Esophagus muscularis mucosa (tissue), 4 donors: ENCODE measurements at places on chromosomes 12 and 14. TPM values are rescaled to one million over a fixed set of nuclear protein-coding genes. Genes with fewer than 3 reads are reported as not detected.

Gene SIX1
- 0.46 TPM for total RNA-seq

Gene GPR132
- total RNA-seq = 1.7 TPM

Gene CPNE6
- 0.33 TPM for total RNA-seq

Gene TRHDE
- 0.33 TPM for total RNA-seq

Gene MIP
- total RNA-seq = not detected

Gene FGF23
- not detected for total RNA-seq

Gene NTS
- 0.40 TPM for total RNA-seq

- no peaks in the 10 kb centered on the region for H3K4me1 ChIP-seq
- H3K27me3 ChIP-seq = no peaks in the 10 kb centered on the region
- peaks cover 19% of the 10 kb centered on the region for H3K36me3 ChIP-seq
- no peak overlapping the region for H3K27ac ChIP-seq
- no peak for DNase-seq
- no peak overlapping the region for H3K4me3 ChIP-seq
Observed at GRCh38 chr12:2675776-2676175, 119.0 kb upstream of the FKBP4 start.

GRCh38 chr12:29807129-29807528 lies 23.4 kb upstream of the TMTC1 start:
- H3K4me3 ChIP-seq = no peak overlapping the region
- H3K27me3 ChIP-seq = no peaks in the 10 kb centered on the region
- H3K4me1 ChIP-seq = no peaks in the 10 kb centered on the region

DNA sequence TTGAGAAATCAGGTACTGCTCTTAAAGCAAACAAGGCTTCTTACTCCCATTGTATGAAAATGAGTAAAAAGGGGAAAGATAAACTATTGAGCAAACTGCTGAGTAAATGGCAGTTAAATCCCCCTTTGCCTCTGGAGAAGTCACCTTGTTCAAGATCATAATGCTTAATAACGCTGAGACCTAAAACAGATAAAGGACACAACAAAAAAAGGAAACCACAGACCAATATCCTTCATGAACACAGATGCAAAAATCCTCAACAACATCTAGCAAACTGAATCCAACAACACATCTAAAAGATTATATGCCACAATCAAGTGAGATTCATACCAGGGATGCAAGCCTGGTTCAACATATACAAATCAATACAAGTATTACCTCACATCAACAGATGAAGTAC lies 109.0 kb upstream of the MDM1 start:
- no peak overlapping the region for H3K4me3 ChIP-seq
- no peaks in the 10 kb centered on the region for H3K4me1 ChIP-seq
- H3K27me3 ChIP-seq = no peaks in the 10 kb centered on the region

DNA sequence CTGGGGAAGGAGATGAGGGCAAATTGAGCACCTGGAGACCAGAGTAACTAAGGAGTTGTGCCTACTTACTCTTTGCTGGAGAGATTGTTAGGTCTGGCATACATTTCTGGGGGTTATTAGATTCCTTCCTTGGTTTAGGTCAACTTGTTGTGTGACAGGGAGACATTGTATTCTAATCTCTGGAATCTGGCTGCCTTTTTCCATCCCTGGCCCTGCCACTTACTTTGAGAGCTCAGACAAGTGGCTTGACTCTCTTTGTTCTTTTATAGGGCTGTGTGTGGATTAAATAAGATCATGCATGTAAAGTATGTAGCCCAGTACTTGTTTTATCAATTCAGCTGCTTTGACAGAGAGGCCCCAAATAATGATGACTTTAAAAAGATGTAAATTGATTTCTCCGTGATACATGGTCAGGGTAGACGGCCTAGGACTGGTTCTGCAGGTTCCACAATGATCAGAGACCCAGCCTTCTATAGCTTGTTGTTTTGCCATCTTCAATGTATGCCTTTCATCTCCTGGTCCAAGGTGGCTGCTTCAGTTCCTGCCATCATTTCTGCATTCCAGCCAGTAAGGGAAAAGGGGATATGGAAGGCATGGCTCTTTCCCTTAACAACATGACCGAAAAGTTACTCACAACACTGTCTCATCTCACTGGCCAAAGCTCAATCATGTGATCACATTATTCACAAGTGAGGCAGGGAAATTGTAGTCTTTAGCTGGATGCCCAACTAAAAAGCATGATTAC lies 72.6 kb downstream of the CHST11 start:
- no peak overlapping the region for H3K27ac ChIP-seq
- H3K36me3 ChIP-seq = no peaks in the 10 kb centered on the region
- no peaks in the 10 kb centered on the region for H3K27me3 ChIP-seq
- no peak overlapping the region for H3K4me3 ChIP-seq

GRCh38 chr14:91521061-91521640 lies 11.0 kb upstream of the PPP4R3A start:
- no peak overlapping the region for H3K4me3 ChIP-seq
- H3K27ac ChIP-seq = no peak overlapping the region
- H3K27me3 ChIP-seq = no peaks in the 10 kb centered on the region
- H3K36me3 ChIP-seq = no peaks in the 10 kb centered on the region
- DNase-seq = no peak
- H3K4me1 ChIP-seq = no peaks in the 10 kb centered on the region

- H3K4me3 ChIP-seq = no peak overlapping the region
- peaks cover 8% of the 10 kb centered on the region for H3K36me3 ChIP-seq
- no peak overlapping the region for H3K27ac ChIP-seq
- H3K4me1 ChIP-seq = peaks cover 5% of the 10 kb centered on the region
- no peaks in the 10 kb centered on the region for H3K27me3 ChIP-seq
- DNase-seq = no peak
Observed at GRCh38 chr12:110677982-110678381, 10.9 kb downstream of the HVCN1 start.

DNA sequence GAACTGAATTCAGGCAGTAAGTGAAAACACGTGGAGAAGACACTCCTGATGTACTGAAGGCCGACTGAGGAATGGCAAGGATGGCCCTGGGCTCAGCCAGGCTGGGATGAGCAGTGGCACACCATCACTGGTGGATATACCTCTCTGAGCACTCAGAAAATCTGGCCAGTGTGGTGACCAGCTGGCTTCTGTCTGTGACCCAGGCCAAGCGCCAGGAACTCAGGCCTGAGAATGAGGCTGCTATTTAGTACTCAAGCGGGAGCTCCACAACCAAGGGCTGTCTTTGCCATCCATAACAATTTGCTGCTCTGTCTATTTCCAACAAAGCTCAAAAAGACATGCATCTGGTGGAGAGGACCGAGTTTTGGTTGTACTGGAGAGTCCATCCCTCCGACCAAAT lies 586.3 kb downstream of the BCL11B start:
- no peaks in the 10 kb centered on the region for H3K4me1 ChIP-seq
- H3K36me3 ChIP-seq = no peaks in the 10 kb centered on the region
- no peak overlapping the region for H3K27ac ChIP-seq
- peak; percentile 85 for DNase-seq

DNA sequence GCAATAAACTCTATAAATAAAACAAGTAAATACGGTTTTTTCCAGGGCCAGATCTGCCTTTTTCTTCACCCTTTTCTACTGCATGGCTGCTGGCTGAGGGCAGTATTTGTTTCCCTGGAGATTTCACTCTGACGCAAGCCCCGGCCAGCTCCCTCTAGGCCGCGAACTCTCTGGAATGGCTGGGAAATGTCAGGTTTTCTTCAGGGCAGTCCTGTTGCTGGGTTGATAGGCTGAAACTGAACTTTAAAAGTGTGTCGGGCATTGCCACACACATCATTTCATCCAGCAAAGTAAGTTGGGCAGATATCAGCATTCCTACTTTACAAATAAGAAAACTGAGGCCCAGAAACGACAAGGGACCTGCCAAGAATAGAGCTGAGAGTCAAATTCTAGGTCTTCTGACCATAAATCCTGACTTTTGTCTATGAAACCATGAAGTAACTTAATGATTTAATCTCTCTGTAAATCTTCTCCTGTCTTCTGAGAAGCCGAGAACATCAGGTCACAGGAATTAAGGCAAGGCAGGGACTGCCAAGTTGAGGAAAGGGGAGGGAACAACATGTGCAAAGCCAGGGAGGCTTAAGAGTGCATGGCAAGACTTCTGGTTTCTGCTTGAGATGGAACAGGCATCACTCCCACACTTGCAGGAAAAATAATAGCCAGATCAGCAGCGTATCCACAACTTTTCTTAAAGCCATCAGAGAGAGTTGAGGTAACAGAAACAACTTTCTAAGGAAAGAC lies 205.0 kb upstream of the CCDC196 start:
- DNase-seq = peak; percentile 72
- H3K4me3 ChIP-seq = no peak overlapping the region
- no peaks in the 10 kb centered on the region for H3K27me3 ChIP-seq

GRCh38 chr14:26531894-26532293 lies 65.9 kb downstream of the NOVA1 start:
- no peak for DNase-seq
- peaks cover 9% of the 10 kb centered on the region for H3K4me1 ChIP-seq
- H3K36me3 ChIP-seq = no peaks in the 10 kb centered on the region
- H3K27me3 ChIP-seq = no peaks in the 10 kb centered on the region
- H3K4me3 ChIP-seq = no peak overlapping the region

- H3K27ac ChIP-seq = no peak overlapping the region
- no peak for DNase-seq
- peaks cover 11% of the 10 kb centered on the region for H3K36me3 ChIP-seq
- peaks cover 8% of the 10 kb centered on the region for H3K4me1 ChIP-seq
Observed at GRCh38 chr14:59450716-59451115, 14.5 kb downstream of the GPR135 start.

DNA sequence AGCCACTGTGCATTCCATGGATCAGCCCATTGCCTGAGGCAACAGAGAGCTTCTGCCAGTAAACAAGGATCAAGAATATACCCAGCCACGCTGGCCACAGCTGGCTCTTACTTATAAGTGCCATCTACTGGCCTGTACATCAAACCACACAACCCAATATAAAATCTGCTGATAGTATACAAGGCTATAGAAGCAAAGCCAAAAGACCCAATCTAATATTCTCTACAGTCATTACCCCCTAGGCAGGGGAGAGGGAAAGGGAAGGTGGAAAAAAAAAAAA lies 4.4 kb upstream of the FAM186B start:
- no peak overlapping the region for H3K4me3 ChIP-seq
- no peak overlapping the region for H3K27ac ChIP-seq
- H3K27me3 ChIP-seq = no peaks in the 10 kb centered on the region
- no peak for DNase-seq
- H3K36me3 ChIP-seq = no peaks in the 10 kb centered on the region

- no peaks in the 10 kb centered on the region for H3K27me3 ChIP-seq
- no peaks in the 10 kb centered on the region for H3K36me3 ChIP-seq
- no peak overlapping the region for H3K4me3 ChIP-seq
- no peak overlapping the region for H3K27ac ChIP-seq
Observed at GRCh38 chr12:14716848-14717444, 20.5 kb upstream of the GUCY2C start.

DNA sequence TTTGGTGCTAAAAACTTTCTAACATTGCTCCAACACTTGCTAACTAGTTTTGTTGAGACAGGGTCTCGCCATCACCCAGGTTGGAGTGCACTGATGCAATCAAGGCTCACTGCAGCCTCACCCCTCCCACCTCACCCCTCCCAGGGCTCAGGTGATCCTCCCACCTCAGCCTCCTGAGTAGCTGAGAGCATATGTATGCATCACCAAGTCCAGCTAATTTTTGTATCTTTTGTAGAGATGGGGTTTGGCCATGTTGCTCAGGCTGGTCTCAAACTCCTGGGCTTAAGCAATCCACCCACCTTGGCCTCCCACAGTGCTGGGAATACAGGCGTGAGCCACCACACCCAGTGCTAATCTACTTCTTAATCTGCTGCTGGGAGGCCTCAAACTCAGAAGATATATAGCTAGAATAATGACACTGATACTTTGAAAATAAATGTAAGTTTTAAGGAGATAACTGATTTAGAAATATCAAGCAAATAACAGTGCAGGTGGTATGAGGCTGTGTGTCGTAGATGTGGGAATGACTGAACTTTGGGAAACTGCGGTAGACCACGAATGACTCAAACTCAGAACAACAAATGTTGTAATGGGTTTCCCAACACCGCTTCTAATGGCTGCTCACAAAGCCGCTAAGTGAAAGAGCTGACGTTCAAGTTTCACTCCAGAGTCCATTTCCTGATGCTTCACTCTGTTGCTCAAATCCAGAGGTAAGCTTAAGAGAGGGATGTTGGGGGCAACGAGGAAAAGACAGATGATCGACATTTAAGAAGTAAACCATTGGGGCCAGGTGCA lies 10.0 kb downstream of the TMCC3 start:
- no peak overlapping the region for H3K4me3 ChIP-seq
- H3K27ac ChIP-seq = no peak overlapping the region
- H3K27me3 ChIP-seq = no peaks in the 10 kb centered on the region
- peaks cover 20% of the 10 kb centered on the region for H3K4me1 ChIP-seq

GRCh38 chr12:121673013-121673511 lies 3.6 kb upstream of the MORN3 start:
- H3K27me3 ChIP-seq = no peaks in the 10 kb centered on the region
- DNase-seq = no peak
- H3K27ac ChIP-seq = peak overlapping the region; percentile 40
